ENCODE measurements at places on chromosomes 12 and 14. TPM values are rescaled to one million over a fixed set of nuclear protein-coding genes. Genes with fewer than 3 reads are reported as not detected.

The ERC1 gene
- 27.5 TPM for total RNA-seq

The CFAP54 gene
- 0.24 TPM for total RNA-seq

The MTHFD1 gene
- total RNA-seq = 123 TPM

The SERPINA3 gene
- total RNA-seq = not detected

The CISTR gene
- not detected for total RNA-seq

The GPR84 gene
- 16.0 TPM for total RNA-seq

The TEDC1 gene
- total RNA-seq = 33.0 TPM

The RAD9B gene
- 2.3 TPM for total RNA-seq

The CCDC196 gene
- not detected for total RNA-seq

The FGF23 gene
- total RNA-seq = not detected

The MUCL1 gene
- not detected for total RNA-seq

The MIP gene
- total RNA-seq = not detected

The RNASE1 gene
- not detected for total RNA-seq

The GLS2 gene
- total RNA-seq = 7.2 TPM

The ITGB7 gene
- total RNA-seq = 88.0 TPM

The CLEC6A gene
- not detected for total RNA-seq

The PTGER2 gene
- total RNA-seq = 9.6 TPM

- H3K36me3 ChIP-seq = no peaks in the 10 kb centered on the region
- H3K27me3 ChIP-seq = peaks cover 6% of the 10 kb centered on the region
- H3K4me3 ChIP-seq = no peak overlapping the region
Observed at GRCh38 chr14:54040846-54041245, 84.2 kb upstream of the BMP4 start.

GRCh38 chr14:100309028-100309737 is 2.9 kb upstream of the SLC25A29 start:
- no peak for DNase-seq
- H3K36me3 ChIP-seq = no peaks in the 10 kb centered on the region
- H3K27me3 ChIP-seq = peaks cover 18% of the 10 kb centered on the region
- peaks cover 8% of the 10 kb centered on the region for H3K4me1 ChIP-seq
- H3K27ac ChIP-seq = no peak overlapping the region

- no peaks in the 10 kb centered on the region for H3K36me3 ChIP-seq
- H3K4me1 ChIP-seq = peaks cover 13% of the 10 kb centered on the region
- no peak overlapping the region for H3K4me3 ChIP-seq
- DNase-seq = no peak
- H3K27ac ChIP-seq = no peak overlapping the region
Observed at GRCh38 chr14:34465069-34465859, 3.2 kb upstream of the SPTSSA start.

DNA sequence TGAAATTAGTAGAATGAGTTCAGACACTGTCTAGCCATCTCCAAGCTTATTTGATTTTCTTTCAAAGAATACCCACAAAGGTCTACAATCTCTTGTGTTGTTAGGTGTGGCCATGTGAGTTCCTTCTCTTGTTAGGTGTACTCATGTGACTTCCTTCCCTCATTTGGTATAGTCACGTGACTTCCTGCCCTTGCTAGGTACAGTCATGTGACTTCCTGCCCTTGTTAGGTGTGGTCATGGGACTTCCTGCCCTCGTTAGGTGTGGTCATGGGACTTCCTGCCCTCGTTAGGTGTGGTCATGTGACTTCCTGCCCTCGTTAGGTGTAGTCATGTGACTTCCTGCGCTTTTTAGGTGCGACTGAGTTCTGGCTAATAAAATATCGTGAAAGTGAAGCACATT is 179.6 kb downstream of the TMX1 start:
- peaks cover 19% of the 10 kb centered on the region for H3K27me3 ChIP-seq
- peaks cover 7% of the 10 kb centered on the region for H3K4me1 ChIP-seq
- H3K27ac ChIP-seq = peak overlapping the region; percentile 81
- H3K4me3 ChIP-seq = peak overlapping the region; percentile 19
- peaks cover 14% of the 10 kb centered on the region for H3K36me3 ChIP-seq

- peak overlapping the region; percentile 93 for H3K4me3 ChIP-seq
- no peak for DNase-seq
- H3K36me3 ChIP-seq = no peaks in the 10 kb centered on the region
- no peaks in the 10 kb centered on the region for H3K27me3 ChIP-seq
- peak overlapping the region; percentile 75 for H3K27ac ChIP-seq
Observed at GRCh38 chr12:113359133-113359938, 949 bp downstream of the PLBD2 start.

GRCh38 chr12:65943388-65944137 is 119.3 kb downstream of the HMGA2 start:
- H3K4me1 ChIP-seq = no peaks in the 10 kb centered on the region
- H3K27ac ChIP-seq = no peak overlapping the region
- no peaks in the 10 kb centered on the region for H3K36me3 ChIP-seq
- H3K4me3 ChIP-seq = no peak overlapping the region

- DNase-seq = no peak
- peaks cover 11% of the 10 kb centered on the region for H3K27me3 ChIP-seq
- H3K4me3 ChIP-seq = peak overlapping the region; percentile 92
Observed at GRCh38 chr12:2689879-2690278, 104.9 kb upstream of the FKBP4 start.

DNA sequence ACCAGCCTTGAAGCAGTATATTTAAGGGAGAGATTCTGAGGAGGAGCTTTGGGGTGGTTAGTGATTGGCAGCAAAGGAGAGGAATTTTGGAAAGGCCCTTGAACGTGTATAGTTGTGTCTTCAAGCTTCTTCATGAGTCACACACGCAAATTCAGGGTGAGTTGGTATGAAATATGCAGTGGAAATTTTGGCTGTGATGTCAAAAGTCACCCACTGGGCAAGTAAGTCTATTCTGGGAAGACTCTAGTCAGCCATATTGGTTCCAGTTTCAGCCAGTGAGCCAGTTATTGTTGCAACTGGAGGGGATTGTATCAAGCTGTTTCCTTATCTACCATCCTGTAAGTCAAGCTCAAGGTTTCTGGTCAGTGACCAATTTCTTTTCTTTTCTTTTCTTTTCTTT is 32.0 kb upstream of the VASH1 start:
- no peaks in the 10 kb centered on the region for H3K4me1 ChIP-seq
- H3K27me3 ChIP-seq = peaks cover 11% of the 10 kb centered on the region
- H3K4me3 ChIP-seq = no peak overlapping the region
- H3K27ac ChIP-seq = no peak overlapping the region
- no peaks in the 10 kb centered on the region for H3K36me3 ChIP-seq

GRCh38 chr14:80865565-80865964 is 76.0 kb downstream of the CEP128 start:
- no peaks in the 10 kb centered on the region for H3K4me1 ChIP-seq
- H3K27ac ChIP-seq = no peak overlapping the region
- DNase-seq = no peak

GRCh38 chr12:106134294-106134949 is 4.3 kb downstream of the NUAK1 start:
- no peak overlapping the region for H3K4me3 ChIP-seq
- H3K36me3 ChIP-seq = no peaks in the 10 kb centered on the region
- no peak overlapping the region for H3K27ac ChIP-seq
- H3K27me3 ChIP-seq = peaks cover 73% of the 10 kb centered on the region
- peaks cover 7% of the 10 kb centered on the region for H3K4me1 ChIP-seq

- no peaks in the 10 kb centered on the region for H3K36me3 ChIP-seq
- peaks cover 38% of the 10 kb centered on the region for H3K27me3 ChIP-seq
- H3K4me3 ChIP-seq = peak overlapping the region; percentile 12
- no peak for DNase-seq
Observed at GRCh38 chr12:54217774-54218241, 29.0 kb upstream of the SMUG1 start.

- peaks cover 73% of the 10 kb centered on the region for H3K4me1 ChIP-seq
- peak; percentile 30 for DNase-seq
- peaks cover 8% of the 10 kb centered on the region for H3K36me3 ChIP-seq
Observed at GRCh38 chr12:122403115-122403770, 19.2 kb downstream of the CLIP1 start.

GRCh38 chr12:129241852-129242251 is 388.6 kb downstream of the GLT1D1 start:
- no peaks in the 10 kb centered on the region for H3K4me1 ChIP-seq
- H3K4me3 ChIP-seq = no peak overlapping the region
- H3K27ac ChIP-seq = no peak overlapping the region

- H3K27me3 ChIP-seq = peaks cover 13% of the 10 kb centered on the region
- H3K4me3 ChIP-seq = no peak overlapping the region
Observed at GRCh38 chr12:4386801-4387200, 7.3 kb upstream of the FGF23 start.

GRCh38 chr14:106304271-106304670 is 777.9 kb downstream of the TMEM121 start:
- no peaks in the 10 kb centered on the region for H3K36me3 ChIP-seq
- H3K4me1 ChIP-seq = peaks cover 12% of the 10 kb centered on the region
- peaks cover 16% of the 10 kb centered on the region for H3K27me3 ChIP-seq
- no peak for DNase-seq
- H3K27ac ChIP-seq = no peak overlapping the region
- H3K4me3 ChIP-seq = no peak overlapping the region

DNA sequence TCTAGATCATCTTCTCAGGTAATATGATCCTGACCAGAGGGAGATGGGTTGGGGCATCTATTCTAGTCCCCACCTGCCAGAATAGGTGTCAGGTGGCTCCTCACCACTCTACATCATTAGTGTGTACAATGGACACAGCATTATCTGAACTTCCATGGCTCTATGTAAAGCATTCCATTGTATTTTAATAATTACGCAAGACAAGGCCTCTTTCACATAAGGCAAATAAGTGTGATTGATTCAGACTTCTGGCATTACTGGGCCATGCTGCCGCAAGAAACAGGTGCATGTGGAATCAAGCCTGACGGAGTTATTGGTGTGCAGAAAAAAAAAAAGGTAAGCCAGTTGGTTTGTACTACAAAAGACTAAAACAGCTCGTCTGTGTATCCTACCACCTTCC is 3.1 kb upstream of the DDHD1 start:
- DNase-seq = no peak
- peaks cover 11% of the 10 kb centered on the region for H3K36me3 ChIP-seq
- H3K27me3 ChIP-seq = no peaks in the 10 kb centered on the region
- H3K4me3 ChIP-seq = no peak overlapping the region
- no peak overlapping the region for H3K27ac ChIP-seq

- H3K4me1 ChIP-seq = no peaks in the 10 kb centered on the region
- H3K36me3 ChIP-seq = peaks cover 7% of the 10 kb centered on the region
- no peaks in the 10 kb centered on the region for H3K27me3 ChIP-seq
- H3K4me3 ChIP-seq = no peak overlapping the region
- no peak for DNase-seq
Observed at GRCh38 chr12:70106347-70106746, 136.9 kb upstream of the CNOT2 start.

DNA sequence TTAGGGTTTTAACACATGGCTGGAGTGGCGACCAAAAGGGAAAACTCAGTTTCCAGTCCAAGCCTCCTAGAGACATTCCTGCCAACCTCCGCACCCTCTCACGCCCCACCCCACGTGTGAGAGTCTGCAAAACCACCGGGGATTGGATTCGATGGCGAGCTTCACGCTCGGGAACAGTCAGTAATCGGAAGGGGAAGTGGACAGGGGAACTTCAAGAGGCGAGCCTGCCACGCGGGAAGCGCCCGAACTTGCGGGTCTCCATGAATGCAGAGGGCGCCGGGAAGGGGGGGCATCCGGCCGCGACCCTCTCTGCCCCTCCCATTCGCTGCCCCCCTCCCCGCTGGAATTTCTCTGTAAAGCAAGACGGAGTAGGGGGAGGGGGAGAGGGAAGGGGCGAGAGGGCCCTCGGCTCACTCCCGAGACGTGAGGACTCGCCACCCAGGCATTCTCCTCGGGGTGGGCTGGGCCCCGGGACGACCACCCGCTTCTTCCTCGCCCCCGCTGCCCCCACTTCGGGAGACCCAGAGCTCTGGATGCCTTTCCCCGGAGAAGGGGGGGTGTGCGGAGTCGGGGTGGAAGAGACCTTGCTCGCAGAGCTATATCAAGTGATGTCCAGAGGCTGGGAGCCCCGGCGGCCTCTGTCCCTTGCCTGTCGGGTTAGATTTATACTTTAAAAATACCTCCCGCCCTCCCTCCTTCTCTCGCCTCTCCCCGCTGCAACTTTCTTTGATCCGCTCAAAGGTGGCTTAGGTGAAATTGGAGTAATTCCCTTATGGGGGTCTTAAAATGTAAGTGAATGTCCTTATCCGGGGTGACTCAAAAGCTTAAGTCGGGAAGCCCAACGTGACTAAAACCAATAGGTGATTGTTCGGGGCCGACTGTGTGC is 2.5 kb upstream of the CCND2 start:
- peaks cover 20% of the 10 kb centered on the region for H3K36me3 ChIP-seq
- H3K27me3 ChIP-seq = no peaks in the 10 kb centered on the region
- peaks cover 29% of the 10 kb centered on the region for H3K4me1 ChIP-seq

DNA sequence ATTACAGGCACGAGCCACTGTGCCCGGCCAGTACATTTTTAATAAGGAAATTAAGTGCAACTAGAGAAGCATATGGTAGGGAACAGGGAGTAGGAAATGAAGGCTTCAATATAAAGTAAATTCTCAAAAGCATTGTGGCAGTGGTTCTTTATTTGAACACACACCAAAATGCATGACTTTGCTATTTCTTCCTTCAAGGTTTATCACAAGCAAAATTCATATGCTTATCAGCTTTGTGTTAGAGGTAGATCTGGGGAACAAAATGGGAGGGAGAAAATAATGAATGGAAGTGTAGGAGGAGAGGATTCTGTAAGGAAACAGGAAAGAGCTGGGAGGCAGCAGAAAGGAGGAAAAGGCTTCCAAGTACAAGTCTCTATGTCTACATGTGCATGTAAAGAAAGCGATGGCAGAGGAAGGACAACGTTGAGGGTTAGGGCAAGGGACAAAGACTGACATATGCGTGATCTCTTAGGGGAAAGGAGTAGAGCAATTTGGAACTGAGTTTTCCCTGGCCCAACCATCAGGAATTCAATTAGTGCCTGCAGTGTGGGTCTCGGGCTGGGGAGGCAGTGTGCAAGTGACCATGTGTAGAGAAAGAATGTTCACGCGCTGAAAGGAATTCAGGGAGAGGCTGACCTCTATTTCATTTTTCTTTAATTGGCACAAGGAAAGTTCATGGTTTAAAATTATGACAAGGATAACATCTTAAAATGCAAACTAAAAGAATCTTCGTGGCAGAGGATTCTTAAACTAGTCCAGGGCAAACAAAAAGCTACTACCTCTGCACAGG is 22.9 kb upstream of the RASSF8 start:
- H3K4me3 ChIP-seq = no peak overlapping the region
- H3K27ac ChIP-seq = no peak overlapping the region
- no peaks in the 10 kb centered on the region for H3K36me3 ChIP-seq
- H3K27me3 ChIP-seq = no peaks in the 10 kb centered on the region
- H3K4me1 ChIP-seq = no peaks in the 10 kb centered on the region

GRCh38 chr14:20846560-20846959 is 43.9 kb upstream of the RNASE1 start:
- no peaks in the 10 kb centered on the region for H3K4me1 ChIP-seq
- no peaks in the 10 kb centered on the region for H3K36me3 ChIP-seq
- H3K27me3 ChIP-seq = peaks cover 9% of the 10 kb centered on the region
- DNase-seq = no peak
- no peak overlapping the region for H3K4me3 ChIP-seq
- H3K27ac ChIP-seq = no peak overlapping the region

- no peaks in the 10 kb centered on the region for H3K4me1 ChIP-seq
- no peak overlapping the region for H3K4me3 ChIP-seq
- H3K27ac ChIP-seq = no peak overlapping the region
- H3K36me3 ChIP-seq = no peaks in the 10 kb centered on the region
- H3K27me3 ChIP-seq = no peaks in the 10 kb centered on the region
Observed at GRCh38 chr12:25829192-25829591, 129.3 kb upstream of the RASSF8 start.

- H3K4me3 ChIP-seq = no peak overlapping the region
- no peak for DNase-seq
- H3K36me3 ChIP-seq = no peaks in the 10 kb centered on the region
Observed at GRCh38 chr12:66859751-66860440, 181.0 kb upstream of the GRIP1 start.

GRCh38 chr12:27859648-27860047 is 79.6 kb upstream of the MANSC4 start:
- H3K4me3 ChIP-seq = no peak overlapping the region
- peaks cover 28% of the 10 kb centered on the region for H3K27me3 ChIP-seq
- H3K4me1 ChIP-seq = peaks cover 19% of the 10 kb centered on the region
- no peak for DNase-seq
- no peaks in the 10 kb centered on the region for H3K36me3 ChIP-seq
